ENCODE measurements at places on chromosomes 11 and 22.

- DNase-seq: no peak
Observed at GRCh38 chr11:125170001-125170509, 5.5 kb downstream of the PKNOX2 start.

- DNase-seq: no peak
Observed at GRCh38 chr22:39908737-39909136, 7.9 kb downstream of the GRAP2 start.

DNA sequence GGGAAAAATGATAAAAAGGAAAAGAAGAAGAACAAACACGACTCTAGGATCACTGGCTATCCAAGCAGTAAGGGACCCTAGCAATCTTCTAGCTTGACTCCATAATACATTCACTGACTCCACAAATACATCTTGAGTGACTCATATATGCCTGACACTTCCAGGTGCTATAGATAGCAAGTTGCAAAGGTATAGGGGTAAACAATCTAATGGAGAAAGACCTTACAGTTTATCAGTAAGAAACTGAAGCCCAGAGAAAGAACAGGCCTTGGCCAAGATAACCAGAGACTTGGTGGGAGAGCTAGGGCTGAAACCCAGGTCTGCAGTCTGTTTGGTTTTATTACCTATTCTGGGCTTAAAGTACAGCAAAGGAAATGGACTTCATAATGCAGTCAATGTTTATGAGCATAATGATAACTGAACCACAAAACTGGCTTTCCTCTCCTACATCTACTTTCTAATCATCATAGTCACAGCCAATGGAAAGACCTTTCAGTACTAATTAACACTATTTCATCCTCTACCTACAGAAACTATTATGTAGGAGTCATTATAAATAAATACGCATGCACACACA, 19.7 kb upstream of the SLC5A1 start:
- DNase-seq: no peak

DNA sequence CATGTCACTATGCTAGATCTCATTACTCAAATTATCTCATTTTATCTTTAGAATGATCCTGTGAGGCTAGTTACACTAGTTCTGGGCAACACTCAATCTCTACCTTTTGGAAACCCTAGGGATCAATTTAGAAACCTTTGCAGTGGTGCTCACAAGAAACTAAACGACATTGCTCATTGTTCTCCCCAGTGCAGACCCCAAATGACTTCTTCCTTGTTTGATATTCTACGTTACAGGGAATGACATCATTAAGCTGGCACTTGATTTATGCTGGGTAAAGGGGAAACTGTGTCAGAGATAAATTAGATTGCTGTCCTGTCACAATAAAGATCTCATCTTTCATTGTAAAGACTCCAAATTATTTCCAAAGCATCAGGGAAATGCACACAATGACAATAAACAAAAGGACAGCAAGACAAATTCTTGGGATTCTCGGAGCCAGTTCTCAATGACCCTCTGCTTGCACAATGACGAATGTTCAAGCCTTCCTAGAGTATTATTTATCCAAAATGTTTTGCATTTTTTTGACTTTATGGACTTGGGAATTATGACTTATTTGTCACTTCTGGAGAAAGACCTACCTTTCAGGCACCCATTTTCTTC, 1121.8 kb upstream of the TENM4 start:
- DNase-seq: no peak

GRCh38 chr11:114970927-114971645, 292.8 kb downstream of the NXPE2 start:
- DNase-seq: no peak

DNA sequence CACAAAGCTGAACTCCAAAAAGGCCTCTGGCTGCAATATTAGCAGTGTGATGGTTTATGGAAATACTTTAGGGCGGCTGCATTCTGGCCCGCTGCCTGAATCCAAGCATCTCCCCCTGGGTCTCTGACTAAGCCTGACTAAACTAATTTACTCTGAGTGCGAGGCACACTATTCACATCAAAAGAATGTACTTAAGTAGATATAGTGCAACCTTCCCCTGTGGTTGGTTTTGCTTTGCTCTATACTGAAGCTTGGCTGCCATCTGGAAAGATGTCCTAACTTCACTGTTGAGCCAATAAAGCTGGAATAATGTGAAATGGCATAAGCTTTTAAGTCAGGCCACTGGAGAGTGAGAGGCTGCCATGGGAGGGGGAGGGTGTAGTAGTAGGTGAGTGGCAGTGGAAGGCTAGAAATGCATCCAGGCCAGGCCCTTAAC, 321.6 kb downstream of the AASDHPPT start:
- DNase-seq: no peak

- no peak for DNase-seq
Observed at GRCh38 chr11:121456151-121456550, 3.4 kb upstream of the SORL1-AS1 start.

- no peak for DNase-seq
Observed at GRCh38 chr22:44550711-44551491, 52.9 kb upstream of the RTL6 start.
